ENCODE measurements at places on chromosomes 3 and 15. TPM values are rescaled to one million over a fixed set of nuclear protein-coding genes. Genes with fewer than 3 reads are reported as not detected.

GRCh38 chr15:80698676-80699075, 3.6 kb downstream of the ABHD17C start:
- H3K27ac ChIP-seq, result no peak overlapping the region
- H3K4me1 ChIP-seq, result peaks cover 21% of the 10 kb centered on the region
- H3K4me3 ChIP-seq, result no peak overlapping the region

Gene SUSD5
- 1.1 TPM for total RNA-seq

Gene DNAJA4
- 4.6 TPM for total RNA-seq

DNA sequence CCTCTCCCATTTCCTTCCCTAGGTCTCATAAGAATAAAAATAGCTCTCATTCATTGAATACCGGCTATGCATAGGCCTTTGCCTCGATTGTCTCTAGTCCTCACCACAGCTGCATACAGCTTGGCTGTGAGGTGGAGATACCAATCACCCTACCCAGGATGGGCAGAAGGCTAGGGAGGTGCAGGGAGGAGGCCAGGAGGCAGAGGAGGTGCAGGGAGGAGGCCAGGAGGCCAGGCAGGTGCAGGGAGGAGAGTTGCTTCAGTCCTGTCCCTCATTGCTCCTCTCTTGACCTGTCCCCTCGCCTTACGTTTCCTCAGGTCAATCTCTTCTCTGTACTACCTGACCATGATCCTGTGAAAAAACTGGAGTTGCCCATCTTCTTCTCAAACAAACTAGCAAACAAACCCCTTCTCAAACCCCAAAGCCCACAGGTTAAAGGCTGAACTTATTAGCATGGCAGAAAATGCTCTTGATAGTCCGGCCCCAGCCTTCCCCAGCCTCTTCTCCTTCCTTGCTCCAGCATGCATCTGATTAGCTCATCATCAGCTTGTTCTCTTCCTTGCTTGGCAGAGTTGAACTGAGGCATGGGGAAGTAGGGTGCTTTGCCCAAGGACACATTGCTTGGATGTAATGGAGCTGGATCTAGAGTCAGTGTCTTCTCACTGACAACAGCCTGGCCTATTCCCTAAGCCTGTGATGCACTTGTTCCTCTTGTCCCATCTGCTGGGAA, 15.8 kb downstream of the PODXL2 start:
- H3K27me3 ChIP-seq, result no peaks in the 10 kb centered on the region
- no peak for DNase-seq
- H3K27ac ChIP-seq, result no peak overlapping the region
- H3K36me3 ChIP-seq, result no peaks in the 10 kb centered on the region
- no peak overlapping the region for H3K4me3 ChIP-seq
- H3K4me1 ChIP-seq, result no peaks in the 10 kb centered on the region
